ENCODE measurements at places on chromosomes 6 and 20. TPM values are rescaled to one million over a fixed set of nuclear protein-coding genes. Genes with fewer than 3 reads are reported as not detected.

GRCh38 chr20:21352703-21353102 is 44.6 kb downstream of the NKX2-4 start:
- no peaks in the 10 kb centered on the region for H3K27me3 ChIP-seq
- H3K4me3 ChIP-seq: no peak overlapping the region
- peaks cover 4% of the 10 kb centered on the region for H3K4me1 ChIP-seq

- no peaks in the 10 kb centered on the region for H3K36me3 ChIP-seq
- H3K4me3 ChIP-seq: peak overlapping the region; percentile 36
- H3K4me1 ChIP-seq: no peaks in the 10 kb centered on the region
- H3K27me3 ChIP-seq: no peaks in the 10 kb centered on the region
- no peak overlapping the region for H3K27ac ChIP-seq
- no peak for DNase-seq
These were observed 143.2 kb upstream of the ZNF217 start for GRCh38 chr20:53736757-53737395.

GRCh38 chr20:51995551-51995951 is 193.2 kb upstream of the SALL4 start:
- no peak for DNase-seq
- H3K27me3 ChIP-seq: no peaks in the 10 kb centered on the region
- no peak overlapping the region for H3K4me3 ChIP-seq
- no peaks in the 10 kb centered on the region for H3K4me1 ChIP-seq

GRCh38 chr6:39553860-39554802 is 171.1 kb downstream of the KIF6 start:
- H3K4me1 ChIP-seq: no peaks in the 10 kb centered on the region
- no peaks in the 10 kb centered on the region for H3K36me3 ChIP-seq
- no peaks in the 10 kb centered on the region for H3K27me3 ChIP-seq
- H3K27ac ChIP-seq: no peak overlapping the region
- DNase-seq: no peak

DNA sequence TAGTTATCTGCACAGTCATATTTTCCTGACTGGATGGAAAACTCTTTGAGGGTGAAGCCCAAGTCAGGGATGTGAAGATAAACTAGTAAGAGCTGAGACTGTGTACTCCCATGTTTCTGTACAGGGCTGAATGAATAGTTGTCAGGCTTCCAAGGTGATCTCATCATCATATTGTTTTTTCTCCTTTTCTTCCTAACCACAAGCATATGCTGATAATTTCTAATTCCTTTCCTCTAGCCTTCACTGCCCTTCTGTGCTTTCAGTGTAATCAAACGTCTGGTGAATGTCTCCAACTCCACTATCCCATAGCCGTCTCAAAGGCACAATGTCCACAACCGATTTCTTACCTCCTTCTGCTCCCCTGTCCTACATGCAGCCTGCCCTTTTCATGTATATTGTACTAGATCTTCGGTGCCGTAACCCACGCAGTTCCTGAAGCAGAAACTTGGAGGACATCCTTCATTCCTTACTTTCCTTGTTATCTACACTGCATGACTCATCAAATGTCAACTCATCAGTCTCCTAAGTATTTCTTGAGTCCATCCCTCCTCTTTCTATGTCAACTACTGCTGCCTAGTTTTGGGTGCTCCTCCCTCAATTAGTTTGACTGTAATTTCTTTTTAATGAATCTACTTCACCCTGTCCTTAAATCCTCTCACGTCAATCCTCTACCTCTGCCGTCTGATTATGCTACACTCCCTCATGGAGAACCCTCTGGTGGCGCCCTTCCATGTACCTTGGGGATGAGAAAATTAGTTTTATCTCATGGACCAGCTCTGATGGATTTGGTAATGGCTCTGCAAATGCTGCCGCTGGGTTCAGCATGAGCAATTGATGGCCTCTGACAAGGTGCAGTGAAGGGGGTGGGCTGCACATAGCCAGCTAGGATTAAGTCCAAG is 21.9 kb downstream of the NCOA7 start:
- H3K27me3 ChIP-seq: no peaks in the 10 kb centered on the region
- peak overlapping the region; percentile 11 for H3K4me3 ChIP-seq
- peaks cover 9% of the 10 kb centered on the region for H3K36me3 ChIP-seq

GRCh38 chr6:73231986-73232391 is 6.7 kb upstream of the KHDC1L start:
- H3K36me3 ChIP-seq: no peaks in the 10 kb centered on the region
- DNase-seq: no peak
- no peak overlapping the region for H3K4me3 ChIP-seq
- H3K4me1 ChIP-seq: no peaks in the 10 kb centered on the region

DNA sequence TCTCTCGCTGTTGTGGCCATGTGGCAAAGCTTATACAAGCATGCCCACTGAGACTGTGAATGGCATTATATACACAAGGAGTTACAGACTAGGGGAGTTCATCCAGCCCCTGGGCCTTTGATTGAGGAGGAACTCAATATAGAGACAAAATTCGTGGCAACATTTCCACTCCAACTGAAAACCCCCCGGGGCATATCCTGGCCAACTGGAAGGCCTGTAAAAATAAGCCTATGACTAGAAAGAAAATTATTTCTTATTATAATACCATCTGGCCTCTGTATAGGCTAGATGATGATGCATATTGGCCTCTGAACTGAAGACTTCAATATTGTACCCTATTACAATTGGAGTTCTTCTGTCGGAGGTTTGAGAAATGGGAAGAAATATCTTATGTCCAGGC is 175.5 kb upstream of the GJE1 start:
- no peak overlapping the region for H3K27ac ChIP-seq
- DNase-seq: no peak
- H3K4me1 ChIP-seq: no peaks in the 10 kb centered on the region
- no peaks in the 10 kb centered on the region for H3K36me3 ChIP-seq
- H3K4me3 ChIP-seq: no peak overlapping the region

GRCh38 chr6:110944681-110945151 is 13.8 kb upstream of the GTF3C6 start:
- no peaks in the 10 kb centered on the region for H3K36me3 ChIP-seq
- no peaks in the 10 kb centered on the region for H3K4me1 ChIP-seq
- H3K27me3 ChIP-seq: no peaks in the 10 kb centered on the region
- no peak for DNase-seq
- H3K27ac ChIP-seq: no peak overlapping the region

DNA sequence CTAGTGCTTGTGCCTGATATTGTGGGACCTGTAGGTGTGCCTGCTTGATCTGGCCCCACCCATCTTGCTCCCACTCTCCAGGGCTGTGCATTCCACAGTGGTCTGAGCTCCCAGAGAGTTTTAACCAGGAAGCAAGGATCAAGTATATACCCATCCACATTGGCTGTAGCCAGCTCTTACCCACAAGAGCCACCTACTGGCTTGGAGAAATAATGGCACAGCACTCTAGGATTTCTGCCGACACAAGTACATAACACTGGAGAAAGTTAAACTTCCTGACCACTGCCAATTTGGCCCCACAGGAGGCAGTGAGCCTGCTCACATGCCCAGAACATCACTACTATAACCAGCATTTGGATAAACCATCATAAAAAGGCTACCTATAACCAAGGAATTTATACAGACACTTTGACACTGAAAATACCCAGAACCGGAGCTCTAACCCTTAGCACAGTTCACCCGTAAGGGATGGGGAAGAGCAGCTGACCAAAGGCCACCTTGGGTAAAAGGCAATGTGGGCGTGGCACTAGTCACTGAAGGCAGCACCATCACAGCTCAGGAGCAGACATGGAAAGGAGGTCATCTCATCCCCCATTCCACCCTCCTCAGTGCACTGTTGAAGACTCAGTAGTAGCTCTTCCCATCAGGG is 440.4 kb downstream of the BTBD3 start:
- H3K27me3 ChIP-seq: no peaks in the 10 kb centered on the region
- H3K4me1 ChIP-seq: no peaks in the 10 kb centered on the region
- DNase-seq: no peak
- H3K36me3 ChIP-seq: no peaks in the 10 kb centered on the region

ASIP gene
- not detected for polyA plus RNA-seq

LY6G5C gene
- 3.6 TPM for polyA plus RNA-seq

SLC32A1 gene
- polyA plus RNA-seq: not detected

FAM83B gene
- polyA plus RNA-seq: not detected
